ENCODE measurements at places on chromosomes 2 and 18.

GRCh38 chr2:25259737-25260124, 82.0 kb downstream of the DNMT3A start:
- DNase-seq, result no peak

DNA sequence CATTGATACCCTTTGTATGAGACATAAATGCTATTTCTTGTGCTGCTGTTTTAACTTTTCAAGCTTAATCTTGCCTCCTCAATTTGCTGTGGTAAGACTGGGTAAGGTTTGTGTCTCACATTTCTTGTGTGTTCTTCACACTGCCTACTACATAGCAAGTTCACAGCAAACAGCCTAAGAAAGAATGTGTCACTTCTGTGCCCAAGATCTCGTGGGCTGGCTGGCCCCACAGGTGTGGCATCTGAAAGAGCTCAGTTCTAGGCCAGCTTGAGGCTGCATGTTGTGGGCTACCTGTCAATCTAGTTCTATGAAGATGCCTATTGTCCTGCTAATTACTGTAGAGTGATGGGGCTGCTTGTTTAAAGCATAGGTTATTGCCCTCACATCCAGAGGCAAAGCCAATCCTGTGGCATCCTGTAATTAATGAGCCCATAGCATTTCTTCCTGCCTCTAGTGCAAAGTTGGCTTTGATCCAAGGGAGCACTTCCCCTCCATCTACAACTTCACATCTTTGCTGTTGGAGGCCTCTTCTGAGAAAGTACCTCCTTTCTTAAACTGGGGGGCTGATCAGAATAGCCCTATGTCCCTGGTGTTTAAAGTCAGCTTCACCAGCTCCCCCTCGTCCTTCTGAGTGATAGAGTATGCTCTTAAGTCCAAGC, 40.9 kb upstream of the ASPRV1 start:
- DNase-seq, result no peak

DNA sequence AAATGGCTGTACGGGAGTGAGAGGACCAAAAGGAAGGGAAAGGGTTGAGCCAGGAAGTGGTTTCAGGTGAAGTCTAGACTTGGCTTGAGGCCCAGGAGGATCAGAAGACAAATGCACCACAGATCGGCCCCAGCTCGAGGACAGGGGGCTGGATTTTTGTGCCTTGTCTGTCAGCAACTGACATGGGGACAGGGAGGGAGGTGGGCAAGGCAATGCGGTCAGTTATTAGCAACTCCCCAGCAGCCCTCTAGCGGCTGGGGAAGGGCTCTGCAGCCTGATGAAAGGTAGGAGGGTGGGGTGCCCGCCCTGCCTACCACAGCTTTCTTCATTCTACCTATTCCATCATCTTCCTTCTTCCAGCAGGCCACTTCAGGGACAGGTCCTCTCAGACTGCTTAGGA, 50.0 kb downstream of the CPO start:
- peak; percentile 40 for DNase-seq

- no peak for DNase-seq
Measured at GRCh38 chr2:205965707-205966106, 120.3 kb downstream of the INO80D start.

GRCh38 chr2:239926587-239927232, 98.4 kb downstream of the NDUFA10 start:
- no peak for DNase-seq

DNA sequence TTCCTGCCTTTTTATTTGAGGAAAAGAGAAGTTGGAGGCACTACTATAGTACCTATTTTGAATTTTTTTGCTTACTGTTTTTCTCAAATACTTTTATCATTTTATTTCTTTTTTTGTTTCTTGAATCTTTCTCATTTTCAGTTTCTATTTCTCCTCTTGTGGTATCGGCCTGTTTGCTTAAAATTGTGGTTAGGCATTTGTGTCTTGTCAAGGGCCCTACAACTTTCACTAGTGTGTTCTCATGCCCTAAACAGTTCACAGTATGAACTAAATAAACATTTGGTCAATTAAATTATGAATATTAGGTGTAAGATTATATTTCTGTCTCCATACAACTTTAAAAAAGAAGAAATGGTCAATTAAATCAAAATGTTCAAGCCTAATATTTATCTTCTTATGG, 613.5 kb downstream of the MBD2 start:
- no peak for DNase-seq

- no peak for DNase-seq
Measured at GRCh38 chr2:143466391-143466790, 337.2 kb downstream of the ARHGAP15 start.

DNA sequence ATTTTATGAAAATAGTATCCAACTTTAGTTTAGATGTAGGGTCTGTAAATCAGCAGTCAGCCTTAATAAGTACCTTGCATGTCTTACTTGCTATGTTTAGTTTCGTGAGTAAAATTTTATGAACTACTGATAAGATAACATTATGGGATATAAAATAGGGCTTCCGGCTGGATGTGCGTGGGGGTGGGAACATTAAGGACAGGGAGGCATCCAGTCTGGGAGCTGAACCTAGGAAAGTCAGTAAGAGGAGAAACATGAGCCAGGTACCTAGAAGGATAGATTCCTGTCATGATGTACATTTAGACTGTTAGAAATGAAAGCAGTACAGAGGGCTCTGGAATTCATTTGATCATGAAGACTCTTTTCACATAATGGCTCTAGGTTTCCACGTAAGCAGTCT, 12.7 kb upstream of the KCNJ13 start:
- no peak for DNase-seq

GRCh38 chr2:218721934-218722333, 11.3 kb downstream of the TTLL4 start:
- no peak for DNase-seq

GRCh38 chr2:168401771-168402170, 54.3 kb upstream of the CERS6 start:
- no peak for DNase-seq

GRCh38 chr2:36376992-36377738, 21.6 kb downstream of the CRIM1 start:
- DNase-seq, result no peak

GRCh38 chr2:84487298-84487996, 28.4 kb upstream of the SUCLG1 start:
- DNase-seq, result no peak

- DNase-seq, result peak; percentile 66
Measured at GRCh38 chr2:102238039-102238756, 51.4 kb downstream of the IL1RL2 start.

GRCh38 chr2:73063909-73064875, 7.3 kb downstream of the SFXN5 start:
- DNase-seq, result no peak

- no peak for DNase-seq
Measured at GRCh38 chr2:64000630-64001381, 18.4 kb downstream of the VPS54 start.

DNA sequence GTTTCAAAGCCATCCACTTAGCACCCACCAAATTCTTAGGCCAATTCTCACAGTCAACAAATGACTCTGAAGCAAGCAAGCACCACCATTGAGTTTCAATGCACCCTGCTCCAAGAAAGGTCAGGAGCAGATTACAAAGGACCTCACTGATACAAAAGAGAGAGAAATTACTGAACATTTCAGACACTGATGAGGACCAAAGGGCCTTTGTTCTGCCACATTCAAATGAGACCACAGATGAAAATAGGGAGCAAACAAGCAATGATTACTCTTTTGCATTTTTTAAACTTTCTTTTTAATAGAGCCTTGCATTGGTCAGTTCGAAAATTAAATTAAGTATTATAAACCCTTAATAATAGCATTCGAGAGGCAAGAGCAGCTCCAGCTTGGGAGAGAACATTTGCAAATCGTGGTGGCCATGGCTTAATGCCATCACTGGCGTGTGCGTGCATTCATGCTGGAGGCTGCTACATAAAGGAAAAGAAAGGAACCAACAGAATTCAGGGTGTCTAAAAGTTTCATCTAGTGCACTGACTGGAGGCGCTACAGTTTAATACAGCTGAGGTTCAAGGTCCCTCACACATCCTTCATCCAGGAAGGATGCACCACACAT, 87.5 kb downstream of the KLF7 start:
- no peak for DNase-seq

DNA sequence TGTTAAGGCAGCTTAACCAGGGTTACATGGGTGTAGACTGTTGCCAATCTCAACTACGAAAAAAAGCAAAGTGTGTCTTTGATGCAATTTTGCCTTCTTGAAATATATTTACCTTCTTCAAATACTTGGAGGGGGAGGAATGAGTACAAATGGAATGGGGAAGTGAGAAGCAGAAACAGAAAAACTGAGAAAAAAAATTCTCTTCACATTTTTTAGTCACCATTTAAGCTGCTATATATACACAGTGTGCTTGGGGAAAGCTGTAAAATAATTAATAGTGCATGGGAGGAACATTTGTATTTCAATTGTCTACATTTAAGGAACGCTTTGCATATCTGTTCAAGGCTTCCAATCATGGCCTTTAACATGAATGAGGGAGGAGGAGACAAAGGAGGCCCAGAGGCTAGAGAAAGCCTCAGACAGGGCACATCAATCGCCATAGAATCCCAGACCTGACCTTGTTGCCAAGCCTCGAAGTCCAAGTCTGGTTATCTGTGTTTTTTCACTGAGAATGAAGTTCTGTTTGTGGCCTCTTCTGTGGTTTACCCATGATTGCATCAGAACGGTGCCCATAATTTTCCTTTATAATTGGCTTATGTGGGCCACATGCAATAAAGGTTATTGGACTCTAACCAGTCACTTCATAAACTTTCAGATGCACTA, 158.6 kb downstream of the PIK3C3 start:
- no peak for DNase-seq

GRCh38 chr2:124804014-124804940, 779.2 kb downstream of the CNTNAP5 start:
- DNase-seq, result no peak

GRCh38 chr2:130393318-130393910, 37.6 kb downstream of the PTPN18 start:
- no peak for DNase-seq

DNA sequence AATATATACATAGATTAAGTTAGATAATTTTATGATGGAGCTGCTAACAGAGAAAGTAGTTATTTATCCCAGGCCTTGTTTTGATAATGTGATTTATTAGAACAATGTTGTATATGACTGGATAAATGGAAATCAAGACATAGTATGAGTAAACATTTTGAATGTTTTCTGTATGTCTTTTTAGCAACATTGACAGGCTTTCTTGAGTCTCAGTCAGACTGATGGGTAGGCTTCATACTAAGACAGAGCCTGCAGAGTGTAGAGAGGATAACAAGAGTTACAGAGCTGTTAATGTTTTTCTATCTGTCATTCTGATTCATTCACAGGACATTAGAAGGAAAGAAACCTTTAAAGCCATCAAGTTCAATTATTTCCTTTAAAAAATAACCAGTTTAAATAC, 478.5 kb downstream of the LRP1B start:
- DNase-seq, result no peak

GRCh38 chr2:73999881-74000597, 15.3 kb downstream of the TET3 start:
- DNase-seq, result no peak

DNA sequence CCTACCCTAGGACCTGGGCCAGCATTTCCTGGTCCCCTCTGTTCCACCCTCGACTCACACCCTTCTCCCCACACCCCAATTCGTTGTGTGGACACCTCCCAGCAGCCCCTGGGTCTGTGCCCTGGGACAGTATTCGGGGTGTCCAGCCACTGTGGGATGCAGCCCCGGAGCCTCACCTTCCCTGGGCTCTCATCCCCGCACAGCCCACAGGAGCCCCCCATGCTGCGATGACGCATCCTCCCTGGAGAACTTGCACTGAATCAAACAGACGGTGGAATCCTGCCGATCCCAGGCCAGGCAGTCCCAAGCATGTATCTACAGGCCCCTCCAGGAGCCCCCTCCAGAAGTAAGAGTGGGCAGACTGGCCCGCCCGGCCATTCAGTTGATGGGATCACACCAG, 9.7 kb downstream of the ITM2C start:
- no peak for DNase-seq

- DNase-seq, result no peak
Measured at GRCh38 chr2:240147382-240147781, 6.9 kb upstream of the OTOS start.

DNA sequence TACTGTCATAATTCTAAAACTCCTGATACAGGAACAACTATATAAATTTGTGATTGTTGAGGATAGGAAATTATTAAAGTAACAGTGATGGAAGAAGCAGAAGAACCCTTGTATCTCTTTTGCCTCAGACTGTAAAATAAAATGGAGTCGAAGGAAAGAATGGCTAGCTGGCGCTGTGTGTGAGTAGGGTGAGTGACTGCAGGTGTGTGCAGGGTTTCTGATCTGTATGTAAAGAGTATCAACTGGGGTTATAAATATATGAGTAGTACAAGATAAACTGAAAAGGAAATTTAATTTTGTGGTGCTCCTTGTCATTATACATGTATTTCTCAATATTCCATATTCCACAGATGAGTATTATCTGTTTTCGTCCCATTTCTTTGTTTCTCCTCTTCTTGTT, 15.2 kb downstream of the POLI start:
- no peak for DNase-seq

DNA sequence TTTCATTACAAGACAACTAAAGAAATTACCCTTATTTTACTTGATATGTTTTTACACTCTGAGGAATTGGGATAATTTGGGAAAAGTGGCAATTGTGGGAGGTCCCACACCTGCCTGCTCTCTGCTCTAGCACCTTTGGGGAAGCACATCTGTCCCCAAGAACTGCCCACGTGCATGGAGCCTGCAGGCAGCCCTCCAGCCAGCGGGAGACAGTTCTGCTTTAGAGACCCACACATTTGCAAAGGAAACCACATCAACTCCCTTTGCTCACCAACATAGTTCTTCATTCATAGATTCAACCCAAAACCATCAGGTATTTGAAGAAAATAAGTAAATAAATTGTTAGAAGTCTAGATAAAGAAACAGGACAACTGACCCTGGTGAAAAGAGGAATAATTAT, 239.9 kb upstream of the ID2 start:
- no peak for DNase-seq

GRCh38 chr18:45228796-45229388, 386.4 kb upstream of the SLC14A2 start:
- no peak for DNase-seq

DNA sequence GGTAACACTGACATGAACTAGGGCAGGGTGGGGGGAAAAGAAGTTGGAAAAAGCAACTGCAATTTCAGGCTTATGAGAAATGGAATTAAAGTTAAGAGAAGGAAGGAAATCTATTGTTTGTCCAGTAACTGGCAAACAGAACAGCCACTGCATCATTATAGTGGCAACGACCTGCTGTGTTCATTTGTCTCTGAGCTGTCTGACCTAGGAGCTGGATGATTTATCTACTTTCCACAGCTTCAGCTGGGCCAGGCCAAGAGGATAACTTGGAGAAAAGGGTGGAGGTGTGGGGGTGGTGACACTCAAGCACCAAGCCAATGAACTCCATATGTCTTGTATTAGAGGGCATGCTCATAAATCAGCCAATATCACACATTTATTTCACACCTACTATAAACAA, 291.5 kb upstream of the KLHL29 start:
- DNase-seq, result no peak

GRCh38 chr2:242020196-242021004, 150.9 kb downstream of the RTP5 start:
- no peak for DNase-seq

Data from stimulated activated CD8-positive, alpha-beta memory T cell treated with anti-CD3 and anti-CD28 coated beads, Interleukin-4, amount 100 ng/mL, for 48 hours (primary cell).